ENCODE measurements at places on chromosomes 2 and 18. TPM values are rescaled to one million over a fixed set of nuclear protein-coding genes. Genes with fewer than 3 reads are reported as not detected.

- H3K27ac ChIP-seq = peak overlapping the region; percentile 99
- H3K4me3 ChIP-seq = peak overlapping the region; percentile 98
- no peaks in the 10 kb centered on the region for H3K27me3 ChIP-seq
- no peaks in the 10 kb centered on the region for H3K36me3 ChIP-seq
- peaks cover 48% of the 10 kb centered on the region for H3K4me1 ChIP-seq
Observed at GRCh38 chr2:69437751-69438154, 518 bp upstream of the NFU1 start.

DNA sequence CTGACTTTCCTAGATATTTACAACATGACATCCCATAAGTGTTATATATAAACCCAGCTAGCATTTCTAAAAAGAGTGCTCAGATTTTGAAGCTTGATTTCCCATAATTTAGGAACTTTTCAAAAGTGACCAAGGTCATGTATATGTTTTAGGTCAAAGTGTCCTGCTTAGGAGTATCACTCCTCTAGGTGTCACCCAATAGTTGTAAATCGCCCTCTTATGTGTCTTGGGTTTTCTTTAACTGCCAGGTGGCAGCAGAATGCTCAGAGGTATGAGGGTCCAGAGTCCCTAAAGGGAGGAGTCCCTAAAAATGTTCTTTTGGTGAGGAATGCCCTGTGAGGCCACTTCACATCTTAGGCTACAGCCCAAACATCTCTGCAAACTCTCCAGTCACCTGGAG, 358.3 kb downstream of the CELF4 start:
- DNase-seq = no peak
- H3K27ac ChIP-seq = no peak overlapping the region
- no peaks in the 10 kb centered on the region for H3K27me3 ChIP-seq
- H3K4me1 ChIP-seq = no peaks in the 10 kb centered on the region
- H3K4me3 ChIP-seq = no peak overlapping the region
- H3K36me3 ChIP-seq = no peaks in the 10 kb centered on the region

The TMEM247 gene
- polyA plus RNA-seq = not detected

The UCN gene
- not detected for polyA plus RNA-seq

- H3K36me3 ChIP-seq = no peaks in the 10 kb centered on the region
- H3K27me3 ChIP-seq = no peaks in the 10 kb centered on the region
- DNase-seq = no peak
- H3K27ac ChIP-seq = no peak overlapping the region
Observed at GRCh38 chr2:180694445-180695421, 285.7 kb upstream of the UBE2E3 start.

The FAM237A gene
- polyA plus RNA-seq = not detected

- H3K4me3 ChIP-seq = peak overlapping the region; percentile 34
- peaks cover 26% of the 10 kb centered on the region for H3K4me1 ChIP-seq
Observed at GRCh38 chr2:240449764-240450531, 14.5 kb downstream of the GPC1 start.

GRCh38 chr2:134536296-134536695, 182.5 kb downstream of the TMEM163 start:
- H3K4me3 ChIP-seq = no peak overlapping the region
- no peaks in the 10 kb centered on the region for H3K27me3 ChIP-seq
- H3K4me1 ChIP-seq = no peaks in the 10 kb centered on the region
- no peak for DNase-seq

DNA sequence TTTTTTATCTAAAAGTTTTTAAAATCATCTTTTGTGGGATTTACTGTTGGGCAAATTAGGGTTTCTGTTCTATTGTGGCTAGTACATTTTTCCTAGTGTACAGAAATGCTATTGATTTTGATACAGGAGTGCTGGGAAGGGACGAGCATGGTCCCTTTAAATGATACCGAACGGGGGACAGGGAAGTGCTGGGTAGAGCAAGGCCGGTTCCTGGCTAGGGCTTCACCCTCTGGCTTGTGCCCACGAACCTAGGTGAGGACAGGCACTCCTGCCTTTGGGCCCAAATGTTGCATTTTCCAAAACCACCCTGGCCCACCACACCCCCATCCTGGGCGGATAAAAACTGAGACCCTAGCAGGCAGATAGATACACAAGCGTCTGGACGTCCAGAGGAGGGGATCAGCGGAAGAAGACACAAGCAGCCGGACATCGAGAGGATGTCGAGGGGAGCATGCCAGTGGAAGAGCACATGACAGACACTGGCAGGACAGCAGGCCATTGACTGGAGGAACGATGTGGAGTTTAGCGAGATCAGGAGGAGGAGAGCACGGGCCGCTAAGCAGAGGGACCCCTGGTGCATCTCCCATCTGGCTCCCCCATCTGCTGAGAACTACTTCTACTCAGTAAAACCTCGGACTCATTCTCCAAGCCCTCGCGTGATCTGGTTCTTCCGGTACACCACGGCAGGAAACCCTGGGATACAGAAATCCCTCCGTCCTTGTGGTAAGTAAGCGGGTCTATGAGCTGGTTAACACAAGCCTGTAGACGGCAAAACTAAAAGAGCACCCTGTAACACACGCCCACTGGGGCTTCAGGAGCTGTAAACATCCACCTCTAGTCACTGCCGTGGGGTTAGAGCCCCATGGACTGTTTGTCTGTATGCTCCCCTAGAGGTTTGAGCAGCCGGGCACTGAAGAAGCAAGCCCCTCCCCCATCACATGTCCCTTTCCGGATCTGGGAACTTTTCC, 13.5 kb upstream of the CALCRL start:
- H3K27me3 ChIP-seq = no peaks in the 10 kb centered on the region
- no peaks in the 10 kb centered on the region for H3K4me1 ChIP-seq
- DNase-seq = no peak
- no peak overlapping the region for H3K27ac ChIP-seq
- H3K36me3 ChIP-seq = no peaks in the 10 kb centered on the region
- H3K4me3 ChIP-seq = no peak overlapping the region

GRCh38 chr18:2316082-2316750, 255.1 kb downstream of the METTL4 start:
- H3K4me3 ChIP-seq = no peak overlapping the region
- DNase-seq = no peak
- no peaks in the 10 kb centered on the region for H3K4me1 ChIP-seq
- H3K27ac ChIP-seq = no peak overlapping the region
- H3K36me3 ChIP-seq = peaks cover 12% of the 10 kb centered on the region

The ZAP70 gene
- polyA plus RNA-seq = 2.6 TPM

GRCh38 chr2:149119368-149119767, 80.9 kb downstream of the LYPD6B start:
- H3K4me3 ChIP-seq = no peak overlapping the region
- H3K4me1 ChIP-seq = no peaks in the 10 kb centered on the region
- H3K27ac ChIP-seq = no peak overlapping the region
- DNase-seq = no peak
- H3K36me3 ChIP-seq = no peaks in the 10 kb centered on the region

DNA sequence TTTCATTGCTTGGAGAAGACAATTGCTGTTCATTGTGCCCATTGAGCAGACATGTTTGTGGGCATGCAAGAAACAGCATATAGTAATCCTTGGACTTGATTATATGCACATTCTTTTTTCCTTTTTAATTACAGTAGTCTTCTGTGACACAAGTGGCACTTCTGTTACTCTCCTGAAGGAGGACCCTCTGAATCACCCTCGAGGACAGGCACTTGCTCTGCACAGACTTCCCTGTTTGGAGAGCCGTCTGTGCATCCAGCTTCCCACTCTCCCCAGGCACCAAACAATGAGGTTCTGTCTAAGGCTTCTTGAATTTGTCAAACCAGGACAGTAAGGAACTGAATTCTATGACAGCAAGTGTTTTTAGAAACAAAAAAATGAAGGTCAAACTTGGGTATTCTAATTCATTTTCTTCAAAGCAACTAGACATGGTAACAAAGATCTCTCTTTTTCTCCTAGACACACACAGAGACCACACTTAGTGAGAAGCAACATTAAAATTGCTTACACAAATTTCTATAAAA, 844.6 kb upstream of the ID2 start:
- H3K27me3 ChIP-seq = peaks cover 5% of the 10 kb centered on the region
- no peak for DNase-seq
- H3K36me3 ChIP-seq = peaks cover 18% of the 10 kb centered on the region
- H3K27ac ChIP-seq = no peak overlapping the region

DNA sequence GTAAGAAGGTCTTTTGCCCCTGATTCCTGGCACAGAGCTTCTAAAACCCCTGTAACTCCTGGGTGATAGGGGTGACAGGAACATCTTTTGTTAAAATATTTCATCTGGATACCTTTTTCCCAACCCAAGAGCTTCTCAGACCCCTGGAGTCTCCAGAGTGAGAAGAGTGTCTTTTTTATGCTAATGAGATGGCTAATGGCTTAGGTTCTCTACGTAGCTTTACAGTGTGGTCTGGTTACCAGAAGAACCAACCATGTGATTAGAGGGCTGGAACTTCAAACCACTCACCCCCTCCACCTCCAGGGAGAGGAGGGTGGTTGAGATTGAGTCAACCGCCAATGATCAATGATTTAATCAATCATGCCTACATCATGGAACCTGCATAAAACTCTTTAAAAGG, 16.2 kb upstream of the DCC start:
- H3K4me1 ChIP-seq = no peaks in the 10 kb centered on the region
- DNase-seq = no peak
- no peaks in the 10 kb centered on the region for H3K27me3 ChIP-seq

- no peak overlapping the region for H3K27ac ChIP-seq
- H3K4me1 ChIP-seq = no peaks in the 10 kb centered on the region
- H3K4me3 ChIP-seq = no peak overlapping the region
Observed at GRCh38 chr2:180542511-180542910, 437.9 kb upstream of the UBE2E3 start.

The AGXT gene
- polyA plus RNA-seq = not detected

DNA sequence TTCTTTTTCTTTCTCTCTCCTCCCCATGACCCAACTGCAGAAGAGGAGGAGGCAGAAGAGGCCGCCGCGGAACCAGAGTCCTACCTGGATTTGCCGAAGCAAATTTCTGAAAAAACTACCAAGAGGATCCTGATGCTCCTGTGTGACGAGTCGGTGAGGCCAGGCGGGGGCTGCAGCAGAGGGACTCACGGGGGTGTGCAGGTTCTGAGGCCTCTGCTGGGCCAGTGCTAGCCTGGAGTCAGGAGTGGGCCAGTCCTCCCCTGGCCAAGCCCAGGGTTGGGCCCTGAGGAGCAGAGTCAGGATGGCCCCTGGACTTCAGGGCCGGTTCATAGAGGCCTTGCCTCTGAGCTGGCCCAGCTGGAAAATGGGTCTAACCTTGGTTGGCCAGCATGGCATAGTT, 29.3 kb downstream of the OTOF start:
- no peak for DNase-seq
- H3K27ac ChIP-seq = no peak overlapping the region
- H3K4me3 ChIP-seq = no peak overlapping the region
- no peaks in the 10 kb centered on the region for H3K36me3 ChIP-seq

The GRB14 gene
- not detected for polyA plus RNA-seq

- no peak for DNase-seq
- no peak overlapping the region for H3K27ac ChIP-seq
- H3K4me1 ChIP-seq = peaks cover 4% of the 10 kb centered on the region
- no peak overlapping the region for H3K4me3 ChIP-seq
Observed at GRCh38 chr2:46332686-46333281, 35.6 kb downstream of the EPAS1 start.

The CCL20 gene
- not detected for polyA plus RNA-seq

The MC2R gene
- not detected for polyA plus RNA-seq

The HMSD gene
- polyA plus RNA-seq = not detected

DNA sequence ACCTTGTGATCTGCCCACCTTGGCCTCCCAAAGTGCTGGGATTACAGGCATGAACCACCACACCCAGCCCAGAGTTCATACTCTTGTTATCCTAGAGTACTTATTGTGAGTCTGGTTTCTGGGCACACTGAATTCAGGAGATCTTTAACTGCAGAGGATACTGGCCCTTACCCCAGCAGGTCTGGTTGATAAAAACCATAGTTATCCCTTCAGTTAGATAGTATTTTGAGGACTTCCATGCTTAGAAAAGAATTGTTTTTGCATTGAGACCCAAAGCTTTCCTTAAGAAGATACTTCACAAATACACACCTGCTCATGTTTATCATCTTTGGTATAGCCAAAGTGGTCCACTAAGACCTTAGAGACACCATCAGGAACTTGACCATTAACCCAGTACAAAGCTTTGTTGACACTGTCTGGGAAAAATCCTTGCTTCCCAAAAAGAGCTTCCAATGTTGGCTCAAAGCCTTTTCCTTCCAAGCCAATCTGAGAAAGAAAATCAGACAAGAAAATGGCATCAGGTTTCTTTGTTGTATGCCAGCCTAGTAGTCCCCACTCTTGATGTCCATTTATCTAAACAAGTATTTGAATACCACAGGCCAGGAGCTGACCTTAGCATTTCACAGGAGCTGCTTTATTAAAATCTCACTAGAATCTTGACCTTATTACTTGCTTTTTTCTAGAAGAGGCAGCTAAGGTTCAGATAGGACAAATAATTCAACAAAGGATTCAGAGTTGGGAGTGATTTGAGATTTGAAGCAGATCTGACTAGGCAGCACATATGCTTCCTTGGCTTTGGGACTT, 17.2 kb downstream of the APOB start:
- no peak overlapping the region for H3K4me3 ChIP-seq
- no peaks in the 10 kb centered on the region for H3K4me1 ChIP-seq
- H3K27ac ChIP-seq = no peak overlapping the region
- peaks cover 15% of the 10 kb centered on the region for H3K27me3 ChIP-seq
- no peak for DNase-seq
- H3K36me3 ChIP-seq = no peaks in the 10 kb centered on the region

GRCh38 chr18:21389903-21390302, 147.9 kb downstream of the GREB1L start:
- H3K27ac ChIP-seq = no peak overlapping the region
- H3K27me3 ChIP-seq = no peaks in the 10 kb centered on the region
- DNase-seq = no peak
- H3K4me1 ChIP-seq = no peaks in the 10 kb centered on the region
- no peak overlapping the region for H3K4me3 ChIP-seq

DNA sequence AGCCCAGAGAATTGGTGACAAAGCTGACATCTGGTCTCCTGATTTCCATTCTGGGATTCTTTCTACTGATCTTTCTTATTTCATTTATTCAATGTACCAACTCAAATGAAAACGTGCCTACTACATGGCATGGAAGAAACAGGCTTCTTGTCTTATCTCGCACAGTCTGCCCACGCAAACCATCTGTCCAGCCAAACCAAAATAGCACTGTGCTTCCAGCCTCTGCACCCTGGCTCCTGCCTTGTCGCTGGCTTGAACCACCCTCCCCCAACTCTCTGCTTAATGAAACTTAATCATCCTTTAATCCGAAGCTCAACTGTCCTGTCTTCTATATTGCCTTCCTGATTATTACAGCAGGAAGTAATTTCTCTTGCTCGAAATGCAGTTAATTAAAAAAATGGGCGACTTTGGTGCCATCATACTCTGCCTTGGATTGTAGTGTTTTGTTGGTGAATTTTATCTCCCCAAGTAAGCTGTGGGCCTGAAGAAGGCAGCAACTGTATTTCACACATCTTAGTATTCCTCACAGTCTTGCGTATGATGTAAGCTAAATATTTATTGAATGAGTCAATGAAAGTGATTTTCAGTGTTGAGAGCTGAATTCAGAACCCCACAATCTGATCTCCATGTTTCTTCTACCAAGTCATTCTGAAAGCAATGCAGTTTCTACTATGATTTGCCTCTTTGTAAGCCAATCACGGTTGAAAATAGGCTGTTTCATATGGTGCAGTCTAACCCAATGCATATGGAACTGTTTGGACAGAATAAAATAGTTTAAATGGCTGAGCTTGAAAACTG, 190.8 kb downstream of the TMEM247 start:
- no peaks in the 10 kb centered on the region for H3K4me1 ChIP-seq
- DNase-seq = no peak
- peaks cover 4% of the 10 kb centered on the region for H3K36me3 ChIP-seq
- H3K27ac ChIP-seq = no peak overlapping the region
- H3K4me3 ChIP-seq = no peak overlapping the region

Data from naive B cell (primary cell).